Stimulated activated CD8-positive, alpha-beta memory T cell treated with anti-CD3 and anti-CD28 coated beads, Interleukin-7, amount 100 ng/mL, for 24 hours (primary cell): ENCODE measurements at places on chromosomes 7 and 10.
A peak's percentile ranks its signal among the peaks of the same experiment; 100 is the strongest.

DNA sequence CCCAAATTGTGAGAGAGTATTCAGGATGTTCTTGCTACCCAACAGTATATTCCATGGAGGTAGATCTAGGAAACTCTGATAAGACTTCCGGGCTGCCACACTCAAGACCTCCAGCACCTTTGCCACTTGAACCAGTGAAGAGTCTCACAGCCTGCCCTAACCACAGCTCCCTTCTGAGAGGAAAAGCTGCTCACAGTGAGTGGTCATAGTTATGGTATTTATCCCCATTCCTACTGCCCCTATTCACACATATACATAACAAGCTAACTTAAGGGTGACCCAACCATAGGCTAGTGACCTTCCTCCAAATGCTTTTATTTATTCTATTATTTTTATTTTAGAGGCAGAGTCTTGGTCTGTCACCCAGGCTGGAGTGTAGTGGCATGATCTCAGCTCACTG, 156.3 kb downstream of the PTEN start:
- no peak for DNase-seq

DNA sequence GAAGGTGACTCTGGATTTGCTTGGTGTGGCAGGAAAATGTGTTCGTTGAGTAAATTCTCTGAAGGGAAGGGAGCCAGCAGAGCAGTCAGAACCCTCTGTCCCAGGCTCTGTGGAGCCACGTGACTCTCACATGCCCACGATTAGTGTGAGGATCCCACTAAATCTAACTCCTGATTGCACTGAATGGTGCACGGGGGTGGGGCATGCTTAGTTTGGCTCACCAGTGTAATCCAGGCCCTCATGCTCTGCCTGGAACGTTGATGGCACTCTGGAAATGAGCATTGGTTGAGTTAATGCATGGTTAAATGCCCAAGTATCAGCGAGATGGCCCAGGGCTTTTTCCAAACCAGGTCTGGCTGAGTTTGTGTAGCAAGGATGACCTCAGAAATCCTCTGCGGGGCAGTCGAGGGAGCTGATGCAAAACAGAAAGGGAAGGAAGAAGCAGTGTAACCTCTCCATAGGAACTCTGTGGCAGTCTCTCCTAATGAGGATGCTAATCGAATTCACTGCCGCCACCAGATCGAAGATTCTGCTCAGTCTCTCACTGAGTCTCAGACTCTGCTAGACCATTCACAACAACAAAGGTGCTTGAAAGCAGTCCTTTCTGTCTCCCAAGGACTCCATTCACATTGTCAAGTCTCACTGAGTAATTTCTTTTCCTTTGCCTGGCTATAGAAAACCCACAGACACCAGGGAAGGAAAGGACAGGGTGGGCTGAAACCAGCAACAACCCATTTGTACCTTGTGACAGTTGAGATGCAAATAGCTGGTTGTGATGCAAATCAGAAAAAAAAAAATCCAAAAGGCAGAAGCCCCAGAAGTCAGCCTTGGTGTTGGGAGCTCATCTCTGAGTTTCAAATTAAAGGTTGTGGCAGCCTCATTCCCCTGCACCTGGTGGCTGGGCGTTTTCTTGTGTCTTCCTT, 98.1 kb downstream of the C10orf105 start:
- no peak for DNase-seq

DNA sequence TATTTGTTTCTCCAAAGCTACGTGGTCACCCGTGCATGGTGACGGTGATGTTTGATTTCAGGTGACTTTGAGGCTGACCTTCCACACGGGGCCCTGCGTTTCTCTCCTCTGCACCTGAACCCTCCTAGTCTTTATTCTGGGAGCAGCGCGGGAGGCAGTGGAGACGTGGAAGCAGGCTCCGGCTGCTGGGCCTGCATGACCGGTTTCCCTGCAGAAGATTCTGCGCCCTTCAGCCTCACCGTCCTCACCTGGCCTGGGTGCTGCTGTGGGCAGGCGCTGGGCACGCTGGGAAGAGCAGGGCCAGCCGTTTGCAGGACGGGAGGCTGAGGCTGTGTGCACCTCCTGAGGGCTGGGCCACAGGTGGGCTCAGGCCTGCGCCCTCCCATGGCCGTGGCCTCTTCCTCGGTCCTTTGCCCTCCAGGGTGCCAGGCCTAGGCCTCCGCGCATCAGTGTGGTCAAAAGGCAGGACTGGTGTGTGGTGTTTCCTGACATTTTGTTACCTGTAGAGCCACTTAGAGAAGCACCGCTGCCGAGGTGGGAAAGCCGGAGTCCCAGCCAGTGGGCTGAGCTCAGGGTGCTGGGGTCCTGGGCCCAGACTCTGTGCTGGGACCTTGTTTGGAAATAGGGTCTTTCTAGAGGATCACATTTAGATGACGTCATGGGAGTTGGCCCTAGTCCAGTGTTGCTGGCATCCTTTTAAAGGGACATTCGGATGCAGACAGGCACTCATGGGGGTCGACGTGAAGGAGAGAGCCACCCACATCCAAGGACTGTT, 478.3 kb downstream of the DNAJB6 start:
- DNase-seq: no peak

DNA sequence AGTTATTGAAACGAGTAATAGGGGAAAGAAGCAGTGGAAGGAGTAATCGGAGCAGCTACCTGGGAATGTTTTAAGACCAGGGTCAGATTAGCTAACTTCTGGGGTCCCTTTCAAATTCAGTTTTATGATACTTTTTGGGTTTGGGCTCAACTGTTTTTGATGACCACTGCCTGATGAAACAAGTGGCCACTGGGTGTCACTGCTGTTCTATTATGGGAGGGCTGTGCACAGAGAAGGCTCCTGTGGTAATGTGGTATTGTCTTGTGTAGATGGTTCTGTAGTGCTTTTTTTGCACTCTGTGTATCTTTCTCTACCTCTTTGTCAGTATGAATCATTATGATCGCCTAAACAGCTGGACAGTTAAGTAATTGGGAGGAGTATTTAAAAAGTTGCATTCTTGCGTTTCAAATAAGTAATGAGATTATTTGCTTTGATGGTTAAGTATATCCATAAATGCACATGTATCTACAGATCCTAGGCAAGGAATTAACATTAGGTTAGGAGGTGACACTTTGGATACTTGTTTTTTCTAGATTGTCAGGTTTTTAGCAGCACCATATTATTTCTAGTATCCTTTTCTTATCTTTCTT, 128.4 kb downstream of the ABCA13 start:
- DNase-seq: peak; percentile 13

GRCh38 chr10:119782981-119783664, 57.3 kb downstream of the INPP5F start:
- DNase-seq: no peak

GRCh38 chr10:31739711-31740110, 188.9 kb downstream of the ARHGAP12 start:
- DNase-seq: no peak

GRCh38 chr10:43206391-43207235, 60.3 kb downstream of the RASGEF1A start:
- DNase-seq: no peak

DNA sequence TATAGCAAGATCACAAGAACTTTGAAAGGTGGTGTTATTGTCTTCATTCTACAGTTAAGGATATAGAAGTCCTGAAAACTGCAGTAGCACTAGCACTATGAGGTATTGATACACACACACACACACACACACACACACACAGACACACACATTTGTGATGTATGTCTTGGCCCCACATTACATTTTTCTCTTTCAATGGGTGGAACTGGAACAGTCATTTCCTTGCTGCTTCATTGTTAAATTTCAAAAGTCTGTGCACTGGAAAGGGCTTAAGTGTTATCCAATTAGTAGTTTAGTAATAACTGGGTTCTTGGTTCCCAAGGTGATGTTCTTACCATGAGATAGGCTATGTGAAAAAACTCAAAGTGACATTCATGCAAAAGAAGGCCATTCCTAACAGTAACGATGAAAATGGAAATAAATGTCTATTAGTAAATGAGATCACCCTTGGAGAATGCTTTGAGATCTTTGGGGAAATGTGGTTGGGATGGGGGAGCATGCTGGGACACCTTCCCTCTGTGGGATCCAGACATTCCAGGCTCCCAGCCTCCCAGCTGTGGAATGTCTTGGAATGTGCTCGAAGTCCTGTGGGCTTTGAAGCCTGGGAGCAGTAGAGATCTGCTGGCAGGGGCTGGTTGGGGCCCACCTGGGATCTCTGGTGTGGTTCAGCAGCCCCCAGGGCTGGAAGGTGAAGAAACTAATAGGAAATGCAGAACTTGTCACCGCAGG, 37.4 kb upstream of the CALD1 start:
- DNase-seq: no peak

GRCh38 chr10:116873134-116873533, 23.8 kb downstream of the ENO4 start:
- no peak for DNase-seq

DNA sequence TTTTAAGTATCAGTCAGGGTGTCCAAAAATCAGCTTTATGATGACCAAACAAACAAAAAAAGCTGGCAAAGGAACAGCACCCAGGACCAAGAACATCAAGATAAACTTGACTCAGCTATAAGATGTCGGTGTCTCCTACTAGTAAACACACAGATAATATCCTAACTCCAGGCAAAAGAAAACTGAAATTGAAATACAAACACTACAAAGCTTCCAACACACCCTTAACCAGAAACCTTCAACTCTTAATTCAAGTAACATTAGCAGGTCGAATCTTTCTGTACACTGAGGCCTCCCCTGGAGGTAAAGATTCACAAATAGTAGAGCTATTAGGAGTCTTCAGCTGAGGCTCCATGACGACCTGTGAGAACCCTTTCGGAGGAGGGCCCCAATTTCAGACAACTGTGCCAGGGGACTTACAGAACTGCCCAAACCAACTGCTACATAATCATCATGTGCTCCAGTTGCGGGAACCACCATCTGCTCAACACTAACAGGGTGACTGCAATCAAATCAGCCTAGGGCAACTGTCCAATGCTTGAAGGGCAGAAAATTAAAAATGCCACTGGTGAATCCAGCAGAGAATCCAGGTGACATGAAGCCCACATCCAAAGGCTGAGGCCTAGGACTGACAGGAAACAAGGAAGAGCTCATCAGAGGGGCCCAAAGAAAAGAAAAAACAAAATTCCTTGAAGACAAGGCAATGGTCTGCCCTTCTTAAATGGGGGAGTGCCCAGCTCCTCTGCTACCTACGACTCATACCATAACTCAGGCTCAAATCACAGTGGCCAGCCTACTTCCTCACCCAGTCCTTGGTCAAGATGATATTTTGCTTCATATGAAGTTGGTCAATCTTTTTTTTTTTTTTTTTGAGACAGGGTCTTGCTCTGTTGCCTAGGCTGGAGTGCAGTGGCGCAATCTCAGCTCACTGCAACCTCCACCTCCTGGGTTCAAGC, 20.0 kb downstream of the XPNPEP1 start:
- DNase-seq: no peak

GRCh38 chr10:8054494-8055407, at the start of gene GATA3:
TSS of gene GATA3 (plus strand) at chr10:8054688. CDS start at chr10:8055656, 968 bp downstream.
- peak; percentile 61 for DNase-seq

DNA sequence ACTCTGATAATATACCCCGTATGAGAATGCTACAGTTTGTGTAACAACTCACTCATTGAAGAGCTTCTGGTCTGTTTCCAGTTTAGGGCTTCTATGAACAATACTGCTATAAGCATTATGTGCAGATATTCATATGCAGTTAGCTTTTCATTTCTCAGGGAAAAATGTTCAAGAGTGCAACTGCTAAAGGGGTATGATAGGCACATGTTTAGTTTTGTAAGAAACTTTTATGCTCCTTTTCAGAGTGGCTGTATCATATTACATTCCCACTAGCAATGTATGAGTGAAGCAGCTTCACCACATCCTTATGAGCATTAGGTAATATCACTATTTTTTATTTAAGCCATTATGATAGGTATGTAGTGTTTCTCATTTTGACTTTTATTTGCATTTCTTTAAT, 182.6 kb upstream of the CXCL12 start:
- DNase-seq: no peak
